ENCODE measurements at places on chromosomes 6 and 20. TPM values are rescaled to one million over a fixed set of nuclear protein-coding genes. Genes with fewer than 3 reads are reported as not detected.

Gene PSMB9
- total RNA-seq, result 356 TPM

Gene EDN3
- total RNA-seq, result 0.39 TPM

DNA sequence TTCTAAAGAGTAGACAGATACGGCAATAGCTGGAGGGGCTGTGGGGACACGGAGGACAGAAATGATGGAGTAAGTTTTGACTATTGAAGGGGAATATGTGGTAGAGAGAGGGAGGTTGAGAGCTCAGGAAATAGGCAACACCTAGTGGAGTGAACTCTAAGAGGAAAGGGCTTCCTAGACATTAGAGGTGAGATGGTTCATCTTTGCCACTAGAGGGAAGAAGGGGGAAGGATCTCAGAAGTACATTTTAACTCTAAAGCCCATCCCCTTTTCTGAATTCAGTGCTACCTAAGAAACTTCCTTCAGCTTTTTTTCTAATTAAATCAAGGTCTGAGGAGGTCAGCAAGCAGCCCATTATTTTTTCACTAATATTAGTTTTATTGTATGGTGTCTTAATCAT is 689.4 kb upstream of the MAP3K7 start:
- no peak overlapping the region for H3K4me3 ChIP-seq
- H3K27me3 ChIP-seq, result no peaks in the 10 kb centered on the region
- no peaks in the 10 kb centered on the region for H3K4me1 ChIP-seq
- DNase-seq, result no peak

Gene KIAA0408
- total RNA-seq, result 3.1 TPM

Gene HUS1B
- 2.0 TPM for total RNA-seq

DNA sequence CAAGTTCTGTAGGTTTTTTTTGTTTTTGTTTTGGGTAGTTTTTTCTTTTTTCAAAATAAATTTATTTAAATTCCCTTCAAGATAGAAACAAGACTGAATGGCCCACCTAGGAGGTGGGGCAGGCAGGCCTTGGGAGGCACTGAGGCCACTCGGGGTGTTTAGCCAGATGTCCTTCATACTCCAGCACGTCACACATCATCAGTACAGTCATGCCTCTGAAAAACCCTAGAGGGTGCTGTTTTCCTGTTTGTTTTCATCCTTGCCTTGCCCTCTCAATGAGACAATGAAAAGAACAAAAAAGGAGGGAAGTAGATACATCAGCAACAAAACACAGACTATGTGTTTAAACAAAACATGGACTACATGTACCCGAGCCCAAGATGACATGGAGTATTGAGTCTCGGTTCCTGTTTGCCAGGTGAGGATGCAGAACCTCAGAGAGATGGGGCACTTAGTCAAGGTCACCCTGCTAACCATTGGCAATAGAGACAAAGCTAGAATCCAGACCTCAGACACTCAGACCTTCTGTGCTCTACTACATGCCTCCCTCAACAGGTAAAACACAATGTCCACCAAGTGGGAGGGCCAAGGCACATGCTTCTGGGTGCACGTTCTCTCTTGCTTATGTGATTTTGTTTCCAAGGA is 26.8 kb upstream of the CLIC5 start:
- no peaks in the 10 kb centered on the region for H3K36me3 ChIP-seq
- no peak for DNase-seq
- H3K4me1 ChIP-seq, result peaks cover 4% of the 10 kb centered on the region
- no peak overlapping the region for H3K27ac ChIP-seq

DNA sequence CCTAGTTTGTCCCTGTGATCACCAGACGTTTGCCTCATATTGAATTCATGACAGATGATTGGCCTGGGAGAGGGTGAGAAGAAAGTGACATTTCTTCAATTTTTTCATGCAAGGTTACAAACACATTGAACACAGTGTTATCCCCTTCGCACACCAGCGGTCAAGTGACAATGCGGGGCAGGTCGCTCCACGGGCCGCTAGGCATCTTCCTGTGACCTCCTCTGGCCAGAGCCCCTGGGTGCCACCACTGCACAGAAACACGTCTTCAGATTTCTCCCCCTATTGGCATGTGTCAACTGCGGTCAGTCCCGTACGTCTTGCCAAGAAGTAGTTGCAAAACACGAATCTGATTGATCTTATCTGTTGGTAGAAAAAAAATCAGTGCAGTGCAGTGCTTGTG is 97.1 kb downstream of the PXDC1 start:
- DNase-seq, result no peak
- H3K27me3 ChIP-seq, result no peaks in the 10 kb centered on the region
- H3K36me3 ChIP-seq, result no peaks in the 10 kb centered on the region

GRCh38 chr6:106134087-106134770 is 48.1 kb downstream of the PRDM1 start:
- H3K36me3 ChIP-seq, result no peaks in the 10 kb centered on the region
- peaks cover 13% of the 10 kb centered on the region for H3K4me1 ChIP-seq
- H3K4me3 ChIP-seq, result no peak overlapping the region
- no peak overlapping the region for H3K27ac ChIP-seq
- H3K27me3 ChIP-seq, result no peaks in the 10 kb centered on the region
- DNase-seq, result no peak

- DNase-seq, result no peak
- no peak overlapping the region for H3K27ac ChIP-seq
- peaks cover 6% of the 10 kb centered on the region for H3K27me3 ChIP-seq
- no peaks in the 10 kb centered on the region for H3K4me1 ChIP-seq
- H3K4me3 ChIP-seq, result no peak overlapping the region
Observed at GRCh38 chr6:14305131-14305530, 187.6 kb downstream of the CD83 start.

DNA sequence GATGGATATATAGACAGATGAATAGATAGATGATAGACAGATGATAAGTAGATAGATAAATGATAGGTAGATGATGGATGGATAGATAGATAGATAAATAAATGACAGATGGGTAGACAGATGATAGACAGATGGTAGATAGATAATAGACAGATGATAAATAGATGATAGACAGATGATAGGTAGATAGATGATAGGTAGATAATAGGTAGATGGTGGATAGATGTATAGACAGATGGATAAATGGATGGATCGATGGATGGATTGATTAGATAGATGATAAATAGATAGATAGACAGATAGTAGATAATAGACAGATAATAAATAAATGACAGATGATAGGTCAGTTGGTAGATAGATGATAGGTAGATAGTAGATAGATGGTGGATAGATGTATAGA is 212.7 kb downstream of the NFATC2 start:
- no peak for DNase-seq
- no peak overlapping the region for H3K27ac ChIP-seq
- H3K4me3 ChIP-seq, result no peak overlapping the region
- no peaks in the 10 kb centered on the region for H3K4me1 ChIP-seq

GRCh38 chr6:132096245-132096644 is 145.1 kb upstream of the CCN2 start:
- H3K4me3 ChIP-seq, result no peak overlapping the region
- no peak for DNase-seq
- H3K27me3 ChIP-seq, result peaks cover 3% of the 10 kb centered on the region
- no peaks in the 10 kb centered on the region for H3K36me3 ChIP-seq
- H3K4me1 ChIP-seq, result no peaks in the 10 kb centered on the region

Gene TCEA2
- 74.9 TPM for total RNA-seq

GRCh38 chr20:41078329-41078728 is 49.7 kb downstream of the TOP1 start:
- H3K27ac ChIP-seq, result peak overlapping the region; percentile 69
- peaks cover 35% of the 10 kb centered on the region for H3K36me3 ChIP-seq
- no peaks in the 10 kb centered on the region for H3K27me3 ChIP-seq
- H3K4me1 ChIP-seq, result peaks cover 48% of the 10 kb centered on the region
- peak overlapping the region; percentile 50 for H3K4me3 ChIP-seq

Gene LRRC73
- total RNA-seq, result 0.37 TPM

DNA sequence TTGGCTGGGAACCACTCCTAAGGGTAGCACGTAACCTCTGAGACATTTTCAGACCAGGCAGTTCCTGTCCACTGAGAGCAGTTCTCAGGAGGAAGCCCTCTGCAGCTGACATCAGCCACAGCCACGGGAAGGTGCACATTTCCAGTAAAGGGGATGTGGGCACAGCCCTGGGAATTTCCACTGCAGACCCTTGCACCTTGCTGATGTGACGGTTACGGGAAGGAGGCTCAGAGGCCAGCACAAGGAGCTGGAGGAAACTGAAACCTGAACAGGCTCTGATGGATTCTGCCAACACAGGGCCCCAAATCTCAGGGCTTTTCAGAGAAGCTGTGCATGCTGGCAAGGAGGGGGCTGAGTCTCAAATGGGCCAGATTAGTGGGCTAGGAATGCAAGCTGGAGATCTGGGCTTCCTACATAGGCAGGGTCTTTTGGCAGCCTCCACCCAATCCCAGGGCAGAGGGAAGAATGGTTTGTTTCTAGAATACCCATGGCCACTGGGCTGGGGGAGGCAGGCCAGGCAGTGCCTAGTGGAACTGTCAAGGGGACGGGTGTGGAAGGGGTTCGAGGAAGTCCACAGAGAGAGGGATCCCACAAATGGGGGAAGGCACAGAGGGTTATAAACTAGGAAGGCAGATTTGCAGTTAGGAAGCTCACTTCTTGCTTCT is 14.2 kb downstream of the EBF4 start:
- no peak for DNase-seq
- H3K36me3 ChIP-seq, result no peaks in the 10 kb centered on the region
- peak overlapping the region; percentile 0 for H3K4me3 ChIP-seq
- peaks cover 8% of the 10 kb centered on the region for H3K4me1 ChIP-seq
- H3K27me3 ChIP-seq, result no peaks in the 10 kb centered on the region

Gene LZTS3
- 2.5 TPM for total RNA-seq

GRCh38 chr20:38859070-38859690 is 53.7 kb downstream of the PPP1R16B start:
- H3K27ac ChIP-seq, result peak overlapping the region; percentile 64
- DNase-seq, result no peak
- peak overlapping the region; percentile 28 for H3K4me3 ChIP-seq
- H3K4me1 ChIP-seq, result peaks cover 70% of the 10 kb centered on the region
- no peaks in the 10 kb centered on the region for H3K27me3 ChIP-seq
- peaks cover 18% of the 10 kb centered on the region for H3K36me3 ChIP-seq

GRCh38 chr20:21796059-21796458 is 90.6 kb downstream of the PAX1 start:
- H3K27me3 ChIP-seq, result no peaks in the 10 kb centered on the region
- no peak overlapping the region for H3K4me3 ChIP-seq
- H3K4me1 ChIP-seq, result no peaks in the 10 kb centered on the region
- no peak for DNase-seq

- peaks cover 2% of the 10 kb centered on the region for H3K36me3 ChIP-seq
- peaks cover 1% of the 10 kb centered on the region for H3K4me1 ChIP-seq
- H3K4me3 ChIP-seq, result no peak overlapping the region
- DNase-seq, result no peak
- peak overlapping the region; percentile 40 for H3K27ac ChIP-seq
Observed at GRCh38 chr20:64091770-64092169, 7.6 kb upstream of the LKAAEAR1 start.

DNA sequence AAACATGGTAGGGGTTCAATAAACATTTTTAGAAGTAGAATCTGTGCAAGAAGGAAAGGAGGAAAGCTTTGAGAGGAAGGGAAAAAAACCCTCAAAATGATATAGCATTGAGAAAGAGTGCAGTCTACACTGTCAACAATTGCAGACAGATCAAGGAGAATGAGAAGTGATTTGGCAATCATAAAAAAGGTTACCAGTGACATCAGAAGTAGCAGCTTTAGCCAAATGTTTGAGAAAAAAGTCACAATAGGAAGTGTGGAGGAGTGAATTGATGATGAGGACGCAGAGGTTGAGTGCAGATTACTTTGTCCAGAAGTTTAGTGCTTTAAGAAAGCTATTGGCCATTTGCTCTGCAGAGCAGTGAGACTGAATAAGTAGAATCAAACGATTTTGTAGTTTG is 155.0 kb downstream of the GJA1 start:
- no peak overlapping the region for H3K4me3 ChIP-seq
- H3K27me3 ChIP-seq, result no peaks in the 10 kb centered on the region
- H3K36me3 ChIP-seq, result no peaks in the 10 kb centered on the region

Gene GPR63
- 1.4 TPM for total RNA-seq

- H3K4me3 ChIP-seq, result peak overlapping the region; percentile 18
- no peaks in the 10 kb centered on the region for H3K36me3 ChIP-seq
- peak overlapping the region; percentile 49 for H3K27ac ChIP-seq
- DNase-seq, result peak; percentile 54
- peaks cover 15% of the 10 kb centered on the region for H3K4me1 ChIP-seq
- H3K27me3 ChIP-seq, result peaks cover 8% of the 10 kb centered on the region
Observed at GRCh38 chr20:50048420-50049166, 64.4 kb downstream of the UBE2V1 start.

Gene THEMIS
- 152 TPM for total RNA-seq

GRCh38 chr20:61105395-61105794 is 146.7 kb upstream of the CDH4 start:
- no peak for DNase-seq
- H3K27ac ChIP-seq, result no peak overlapping the region
- H3K4me1 ChIP-seq, result peaks cover 2% of the 10 kb centered on the region
- peaks cover 6% of the 10 kb centered on the region for H3K27me3 ChIP-seq
- H3K4me3 ChIP-seq, result no peak overlapping the region

GRCh38 chr6:126914172-126914571 is 204.3 kb upstream of the RSPO3 start:
- no peak overlapping the region for H3K27ac ChIP-seq
- no peak for DNase-seq
- no peaks in the 10 kb centered on the region for H3K27me3 ChIP-seq
- no peaks in the 10 kb centered on the region for H3K4me1 ChIP-seq
- H3K4me3 ChIP-seq, result no peak overlapping the region

Gene OLIG3
- total RNA-seq, result not detected

DNA sequence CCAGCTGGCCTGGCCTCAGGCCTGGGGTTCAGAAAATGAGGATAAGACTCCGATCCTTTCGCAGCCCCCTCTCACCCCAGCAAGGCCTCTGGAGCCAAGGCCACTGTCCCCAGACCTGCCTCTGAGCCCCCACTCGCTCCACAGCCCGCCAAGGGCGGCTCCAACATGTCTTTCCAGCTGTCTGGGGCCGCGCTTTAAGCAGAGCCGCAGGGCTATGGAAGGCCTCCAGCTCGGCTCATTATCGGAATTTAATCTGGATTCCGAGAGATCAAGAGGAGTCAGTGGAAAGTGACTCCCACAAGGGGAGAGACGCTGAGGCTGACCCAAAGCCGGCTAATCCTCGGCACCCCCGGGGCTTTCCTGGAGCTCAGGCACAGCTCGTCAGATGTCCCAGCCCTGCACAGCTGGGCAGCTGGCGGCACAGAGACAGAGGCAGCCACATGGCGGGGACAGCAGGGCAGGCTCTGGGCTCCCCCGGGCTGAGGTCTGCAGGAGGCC is 41.8 kb downstream of the BMP7 start:
- DNase-seq, result no peak
- H3K36me3 ChIP-seq, result no peaks in the 10 kb centered on the region
- H3K4me3 ChIP-seq, result no peak overlapping the region
- H3K27ac ChIP-seq, result no peak overlapping the region

GRCh38 chr6:24872779-24873178 is 63.0 kb downstream of the RIPOR2 start:
- H3K27me3 ChIP-seq, result no peaks in the 10 kb centered on the region
- no peak for DNase-seq
- peaks cover 79% of the 10 kb centered on the region for H3K36me3 ChIP-seq
- no peak overlapping the region for H3K4me3 ChIP-seq
- no peak overlapping the region for H3K27ac ChIP-seq

Data from activated naive CD8-positive, alpha-beta T cell treated with anti-CD3 and anti-CD28 coated beads, Interleukin-2, amount 10 ng/mL, durations not matched to agents 7 days and 5 days (primary cell).